ENCODE measurements at places on chromosomes 4 and X.

DNA sequence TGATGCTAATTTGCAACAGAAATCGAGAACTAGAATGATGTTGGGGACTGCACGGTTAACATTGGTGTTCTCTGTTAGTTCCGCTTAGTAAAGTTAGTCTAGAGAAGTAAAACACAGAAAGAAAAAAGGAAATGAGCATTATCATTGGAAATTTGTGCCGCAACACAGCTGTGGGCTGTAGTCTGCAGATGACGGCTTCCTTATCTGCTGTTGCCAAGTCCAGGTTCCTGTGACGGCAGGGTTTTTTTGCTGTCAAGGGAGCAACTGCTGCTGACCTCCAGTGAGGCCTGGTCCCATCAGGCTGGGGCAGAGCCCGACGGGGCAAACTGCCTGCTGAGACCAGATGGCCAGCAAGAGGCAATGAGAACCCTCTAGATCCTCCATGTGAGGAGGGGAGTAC, 38.9 kb upstream of the PHEX start:
- no peak for DNase-seq

GRCh38 chrX:55451141-55451540, 786 bp upstream of the MAGEH1 start:
- DNase-seq, result no peak

DNA sequence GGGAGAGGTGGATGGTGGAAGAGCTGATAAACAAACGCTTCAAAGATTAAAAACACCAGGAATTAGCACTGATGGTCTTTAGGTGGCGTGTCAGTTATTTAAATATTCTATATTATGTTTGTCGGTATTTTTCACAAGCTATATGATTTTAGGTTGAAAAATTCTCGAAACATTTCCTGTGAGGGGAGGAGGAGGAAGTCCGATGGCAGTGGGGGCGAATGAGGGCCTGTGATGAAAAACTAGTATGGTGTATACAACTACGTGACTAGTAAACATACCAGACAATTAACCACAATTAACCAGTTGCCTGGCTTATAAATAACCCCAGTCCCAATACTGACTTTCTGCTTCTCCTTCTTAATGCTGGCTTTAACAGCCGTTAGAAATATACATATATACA, 595 bp upstream of the NAP1L2 start:
- no peak for DNase-seq

GRCh38 chrX:123425471-123425870, 241.4 kb downstream of the GRIA3 start:
- DNase-seq, result no peak

DNA sequence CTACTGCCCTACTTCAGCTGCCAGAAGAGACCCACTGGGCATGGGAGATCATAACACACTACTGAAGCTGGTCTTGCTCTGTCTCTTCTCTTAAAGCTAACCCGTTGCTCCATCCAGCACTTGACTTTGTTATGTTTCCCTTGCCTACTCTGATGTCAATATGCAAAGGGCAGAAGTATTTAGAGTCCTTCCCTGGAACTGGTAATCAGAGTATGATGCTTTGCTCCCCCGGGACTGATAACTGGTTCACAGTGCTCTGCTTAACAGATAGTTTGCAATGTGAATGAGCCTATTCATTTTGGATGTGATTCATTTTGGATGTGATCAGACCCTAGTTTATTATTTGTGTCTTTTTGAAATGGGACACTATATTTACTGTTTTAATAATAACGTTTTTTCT, 12.3 kb upstream of the UCP1 start:
- no peak for DNase-seq
